ENCODE measurements at places on chromosomes 16 and 17.

DNA sequence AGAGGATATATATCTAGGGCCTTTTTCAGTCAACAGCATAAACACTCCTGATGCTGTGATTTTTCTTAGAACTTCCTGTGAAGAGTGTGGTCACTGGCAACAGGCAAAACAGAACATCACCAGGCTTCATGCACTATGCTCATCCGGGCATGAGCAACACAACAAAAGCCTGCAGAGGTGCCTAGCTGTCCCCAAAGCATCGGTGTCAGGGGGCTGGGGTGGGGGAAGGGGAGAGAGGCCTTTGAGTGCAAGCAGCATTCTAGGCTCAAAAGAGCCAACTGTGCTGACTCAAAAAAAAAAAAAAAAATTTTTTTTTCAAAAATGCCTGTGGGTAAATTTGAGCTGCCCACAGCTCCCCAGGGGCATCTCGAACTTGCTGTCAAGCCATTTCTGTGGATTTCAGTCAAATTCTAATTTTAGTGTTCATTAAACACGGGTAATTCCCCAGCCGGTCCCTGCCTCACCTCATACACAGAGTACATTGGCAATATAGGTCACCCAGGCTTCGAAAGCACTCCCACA is 194.6 kb upstream of the DYNLRB2 start:
- no peak for DNase-seq

- no peak for DNase-seq
Observed at GRCh38 chr16:85981826-85982562, 83.0 kb downstream of the IRF8 start.

DNA sequence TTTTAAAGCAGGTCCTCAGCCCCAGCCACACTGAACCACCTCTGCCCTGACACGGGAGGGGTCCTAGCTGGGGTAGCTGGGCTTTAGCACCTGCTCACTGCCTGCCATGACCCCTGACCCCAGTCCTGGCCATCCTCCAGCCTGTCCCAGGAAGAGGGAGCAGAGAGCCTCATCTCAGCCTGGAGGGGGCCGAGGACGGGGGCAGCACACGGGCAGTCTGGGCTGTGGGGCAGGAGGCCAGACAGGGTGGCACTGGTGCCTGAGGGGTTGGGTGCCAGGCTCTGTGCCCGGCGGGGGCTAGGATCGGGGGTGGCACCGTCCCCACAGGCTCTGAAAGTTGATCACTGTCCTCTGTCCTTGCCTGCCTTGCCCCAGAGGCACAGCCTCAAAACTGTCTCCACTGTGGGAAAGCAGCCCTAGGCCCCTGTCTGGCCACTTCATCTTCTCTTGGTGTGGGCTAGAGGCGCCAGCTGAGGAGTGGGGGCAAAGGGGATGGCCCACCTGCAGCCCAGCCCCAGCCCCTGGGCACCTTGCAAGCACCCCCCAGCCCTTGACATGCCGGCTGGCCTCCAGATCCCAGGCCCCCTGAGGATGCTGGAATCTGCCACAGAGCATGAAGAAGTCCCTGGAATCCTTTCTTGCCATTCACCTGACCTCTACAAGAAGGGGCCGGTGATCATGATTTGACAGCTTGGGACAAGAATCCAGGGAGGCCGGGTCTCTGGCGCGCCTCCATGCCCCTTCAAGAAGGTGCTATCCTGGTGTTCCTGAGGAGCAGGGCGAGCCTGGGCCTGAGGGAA is 15.7 kb downstream of the ENDOV start:
- no peak for DNase-seq

GRCh38 chr17:34400301-34400931 is 37.4 kb upstream of the CCL1 start:
- DNase-seq = no peak

GRCh38 chr16:46736695-46737094 is 11.4 kb downstream of the MYLK3 start:
- no peak for DNase-seq

All from stimulated activated CD4-positive, alpha-beta T cell treated with anti-CD3 and anti-CD28 coated beads, TNF-alpha, amount 100 ng/mL, for 4 hours (primary cell).